ENCODE measurements at places on chromosomes 7 and 10.

DNA sequence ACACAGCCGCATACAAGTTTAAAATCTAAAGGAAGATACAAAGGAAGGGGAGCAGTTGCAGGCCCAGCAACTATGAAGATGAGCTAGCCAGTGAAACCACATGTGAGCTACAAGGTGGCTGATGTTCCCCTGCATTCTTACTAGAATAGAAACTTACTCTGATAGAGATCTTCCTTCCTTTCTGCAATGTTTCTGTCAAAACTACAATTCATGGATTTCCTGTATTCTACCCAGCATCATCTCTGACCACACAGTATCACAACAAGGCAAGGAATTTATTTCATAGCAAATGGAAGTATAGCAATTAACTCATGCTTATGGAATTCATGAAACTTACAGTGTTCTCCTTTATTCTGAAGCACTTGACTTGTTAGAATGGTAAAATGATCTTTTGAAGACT lies 68.7 kb upstream of the AASS start:
- no peak for DNase-seq

DNA sequence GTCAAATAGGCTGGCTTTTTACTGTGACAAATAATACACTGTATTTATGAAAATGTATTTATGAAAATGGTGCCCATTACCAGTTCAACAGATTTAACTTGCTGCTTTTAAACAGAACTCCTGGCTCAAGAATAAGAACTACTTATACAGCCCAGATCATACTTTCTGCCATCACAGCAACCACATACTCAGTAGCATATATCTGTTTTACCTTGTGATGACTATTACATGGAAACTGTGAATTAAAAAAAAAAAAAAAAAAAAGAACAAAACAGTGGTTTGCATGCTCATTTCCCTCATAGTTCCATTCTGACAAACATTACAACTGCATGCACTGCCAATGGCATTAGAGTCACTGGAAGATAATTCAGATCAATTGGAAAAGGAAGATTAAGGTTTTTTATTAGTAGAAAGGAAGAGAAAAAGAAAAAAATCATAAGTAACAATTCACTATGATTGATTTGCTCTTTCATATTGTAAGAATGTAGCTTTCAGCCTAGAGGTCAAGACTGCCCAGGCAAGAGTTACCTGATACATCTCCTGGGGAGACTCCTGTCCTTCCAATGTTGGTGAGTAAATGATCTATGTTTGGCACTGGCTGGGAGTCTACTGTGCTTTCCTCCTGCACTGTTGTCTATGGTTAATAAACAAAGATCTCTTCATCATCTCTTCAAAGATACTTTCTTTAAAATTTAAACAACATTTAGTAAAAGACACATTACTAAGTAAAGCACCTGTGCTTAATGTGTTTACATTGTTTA lies 132.8 kb downstream of the ARHGAP21 start:
- no peak for DNase-seq

GRCh38 chr7:94170836-94171235 lies 166.7 kb upstream of the BET1 start:
- no peak for DNase-seq

DNA sequence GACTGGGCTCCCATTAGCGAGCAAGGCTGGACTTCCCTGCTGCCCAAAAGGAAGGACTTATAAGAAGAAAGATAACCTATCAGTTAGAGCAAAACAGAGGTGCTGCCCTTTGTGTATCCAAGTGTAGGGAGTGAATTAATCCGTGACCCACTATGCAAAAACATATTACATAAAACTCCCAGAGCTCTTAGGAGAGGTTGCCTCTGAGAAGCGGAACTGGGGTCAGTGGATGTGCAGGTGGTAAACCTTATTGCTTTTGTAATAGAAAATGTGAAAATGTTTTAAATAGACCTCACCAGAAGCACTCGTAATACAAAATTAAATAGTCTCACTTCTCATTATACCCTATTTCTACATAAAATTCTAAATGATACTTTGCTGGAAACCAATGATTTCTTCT lies 17.1 kb upstream of the IL6 start:
- no peak for DNase-seq

GRCh38 chr7:154592388-154592787 lies 410.5 kb downstream of the PAXIP1 start:
- DNase-seq, result no peak

- peak; percentile 35 for DNase-seq
Measured at GRCh38 chr7:17298840-17299482, 509 bp downstream of the AHR start.

Data from SK-N-SH (cell line).